ENCODE measurements at places on chromosomes 1 and 21.

DNA sequence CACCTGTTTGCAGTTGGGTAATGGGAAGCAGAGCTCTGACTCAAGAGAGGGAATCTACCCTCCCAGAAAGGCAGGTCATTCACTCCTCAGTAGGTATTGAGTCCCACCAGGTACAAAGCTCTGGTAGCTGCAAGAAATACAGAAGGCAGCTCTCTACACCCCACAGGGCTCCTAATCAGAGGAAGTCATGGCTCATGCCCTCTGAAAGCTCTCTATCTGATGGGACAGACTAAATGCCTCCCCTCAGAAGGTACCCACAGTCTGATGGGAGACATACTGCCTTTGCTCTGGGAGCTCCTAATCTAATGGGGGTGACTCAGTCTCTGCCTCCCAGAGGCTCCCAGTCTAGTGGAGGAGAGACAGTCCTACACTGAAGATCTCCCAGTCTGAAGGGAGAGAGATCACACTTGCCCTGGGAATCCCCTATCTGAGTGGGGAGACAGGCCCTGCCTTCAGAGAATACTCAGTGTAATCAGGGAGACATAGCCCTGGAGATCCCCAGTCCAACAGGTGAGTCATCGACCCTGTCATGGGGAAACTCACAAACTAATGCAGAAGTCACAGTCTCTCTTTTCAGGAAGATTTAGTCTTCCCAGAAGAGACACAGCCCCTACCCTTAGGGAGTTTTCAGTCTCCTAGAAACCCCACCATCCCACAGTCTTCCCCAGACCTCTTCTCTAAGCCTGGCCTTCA lies 23.7 kb downstream of the CAMK1G start:
- no peak for DNase-seq

DNA sequence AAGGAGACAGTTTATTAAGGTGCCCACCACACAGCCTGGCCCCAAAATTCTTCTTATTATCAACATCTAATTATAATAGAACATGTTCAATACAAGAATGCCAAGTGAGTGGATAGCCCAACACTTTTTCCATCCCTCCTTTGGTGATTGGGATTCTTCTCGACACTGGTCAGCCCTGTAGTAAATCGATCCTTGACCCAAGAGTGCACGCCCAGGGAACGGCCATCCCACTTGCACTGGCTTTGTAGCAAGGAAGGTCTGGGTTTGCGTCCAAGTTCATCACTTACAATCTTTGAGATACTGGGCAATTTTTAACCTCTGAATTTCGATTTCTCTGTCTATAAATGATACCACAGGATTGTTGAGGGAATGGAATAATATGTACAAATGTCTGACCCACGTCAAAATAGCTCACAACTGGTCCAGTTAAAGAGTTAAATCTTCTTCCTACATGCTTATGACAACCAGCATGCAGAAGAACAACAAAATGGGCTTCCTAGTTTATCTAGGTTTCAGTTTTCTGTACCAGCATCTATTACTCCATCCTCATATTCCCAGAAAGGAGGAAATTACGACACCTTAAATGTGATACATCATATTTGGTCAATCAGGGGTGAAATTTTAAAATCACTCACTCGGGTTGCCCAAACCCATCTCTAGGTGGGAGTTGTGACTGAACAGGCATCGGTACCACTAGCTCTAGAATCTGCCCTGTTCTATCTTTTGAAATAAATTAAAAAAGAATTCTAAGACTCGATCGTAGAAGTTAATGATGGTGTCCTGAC lies 161.8 kb downstream of the CLIC6 start:
- no peak for DNase-seq

GRCh38 chr1:29462096-29462495 lies 225.8 kb downstream of the PTPRU start:
- no peak for DNase-seq

DNA sequence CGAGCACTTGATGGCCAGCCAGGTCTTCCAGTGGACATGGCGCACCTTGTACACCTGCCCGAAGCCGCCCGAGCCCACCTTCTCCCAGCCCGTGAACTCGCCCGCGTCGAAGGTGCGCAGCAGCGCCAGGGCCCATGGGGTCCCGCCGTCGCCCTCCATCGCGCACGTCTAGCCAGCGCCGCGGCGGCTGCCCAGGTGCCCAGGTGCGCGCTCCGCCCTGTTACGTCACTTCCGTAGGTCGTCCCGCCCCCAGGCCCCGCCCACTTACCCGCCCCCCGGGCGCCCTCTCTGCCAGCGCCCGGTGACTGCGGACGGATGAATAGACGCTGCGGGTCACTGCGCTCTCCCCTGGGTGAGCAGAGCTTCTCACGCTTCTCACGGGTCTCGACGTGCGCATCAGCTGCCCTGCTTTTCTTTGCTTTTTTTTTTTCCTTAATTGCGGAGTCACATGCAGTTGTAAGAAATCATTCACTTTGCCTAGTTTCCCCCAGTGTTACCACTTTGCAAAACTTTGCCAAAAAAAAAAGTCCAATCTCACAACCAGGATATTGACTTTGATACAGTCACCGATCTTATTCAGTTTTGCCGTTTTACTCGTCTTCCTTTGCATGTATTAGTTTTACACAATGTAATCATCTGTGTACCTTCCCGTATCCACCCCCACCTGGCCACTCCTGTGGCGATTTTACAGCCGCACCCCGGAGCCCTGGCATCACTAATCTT lies at the start of gene RIPK4:
Gene RIPK4, minus strand, starts transcription at position 170 of the 723 bp plus-strand sequence. Its CDS starts 11 bp downstream, at position 159.
- DNase-seq: no peak

DNA sequence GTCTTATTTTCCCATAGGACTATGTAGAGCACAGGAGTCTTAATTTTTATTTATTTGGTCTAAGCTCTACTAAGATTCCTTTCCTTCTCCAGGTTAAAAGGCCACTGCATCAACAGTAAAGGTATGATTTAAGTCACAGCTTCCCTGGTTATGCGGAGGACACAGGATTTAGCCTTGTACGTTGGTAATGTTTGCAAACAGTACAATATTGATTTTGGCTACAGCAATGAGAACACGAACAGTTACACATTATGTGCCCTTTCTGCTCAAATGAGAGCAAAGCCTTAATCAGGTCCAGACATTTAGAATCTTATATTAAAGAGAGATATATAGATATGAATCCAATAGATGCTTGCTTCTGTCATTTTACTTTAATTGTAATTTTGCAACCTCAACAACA lies 264.0 kb downstream of the NUF2 start:
- no peak for DNase-seq

DNA sequence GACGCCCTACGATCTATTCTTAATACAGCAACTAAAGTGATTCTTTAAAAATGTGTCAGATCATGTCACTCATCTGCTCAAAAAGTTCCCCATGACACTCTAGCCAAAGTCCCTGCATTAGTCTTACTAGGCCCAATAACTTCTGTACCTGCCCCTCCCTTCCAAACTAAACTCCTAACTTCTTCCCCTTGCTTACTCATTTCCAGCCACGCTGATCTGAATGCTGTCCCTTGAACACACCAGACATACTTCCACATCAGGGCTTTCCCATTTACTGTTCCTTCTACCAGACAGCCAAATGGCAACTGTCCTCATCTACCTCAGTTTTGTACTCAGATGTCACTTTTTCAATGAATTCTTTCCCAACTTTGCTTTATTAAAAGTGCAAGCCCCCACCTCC lies 1.2 kb downstream of the PPT1 start:
- no peak for DNase-seq

GRCh38 chr1:151324390-151324930 lies 2.8 kb downstream of the PI4KB start:
- DNase-seq: no peak

DNA sequence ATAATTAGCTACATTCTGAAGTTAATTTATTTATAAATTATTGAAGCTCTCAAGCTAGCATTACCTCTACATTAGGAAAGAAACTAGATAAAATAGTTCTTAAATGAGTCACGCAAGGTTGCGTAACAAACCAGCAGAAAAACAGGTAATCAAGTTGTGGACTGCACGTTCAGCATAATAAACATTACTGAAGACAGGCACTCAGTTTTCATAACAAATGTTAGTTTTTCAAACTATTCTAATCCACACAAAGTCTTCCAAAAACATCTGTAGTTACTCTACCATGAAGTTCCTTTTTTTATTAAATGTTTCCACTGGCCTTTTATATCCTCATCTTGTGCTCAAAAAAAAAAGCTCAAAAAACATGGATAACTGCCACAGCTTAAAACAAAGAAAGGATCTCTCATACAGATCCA lies 1.3 kb downstream of the TOR1AIP2 start:
- DNase-seq: no peak

DNA sequence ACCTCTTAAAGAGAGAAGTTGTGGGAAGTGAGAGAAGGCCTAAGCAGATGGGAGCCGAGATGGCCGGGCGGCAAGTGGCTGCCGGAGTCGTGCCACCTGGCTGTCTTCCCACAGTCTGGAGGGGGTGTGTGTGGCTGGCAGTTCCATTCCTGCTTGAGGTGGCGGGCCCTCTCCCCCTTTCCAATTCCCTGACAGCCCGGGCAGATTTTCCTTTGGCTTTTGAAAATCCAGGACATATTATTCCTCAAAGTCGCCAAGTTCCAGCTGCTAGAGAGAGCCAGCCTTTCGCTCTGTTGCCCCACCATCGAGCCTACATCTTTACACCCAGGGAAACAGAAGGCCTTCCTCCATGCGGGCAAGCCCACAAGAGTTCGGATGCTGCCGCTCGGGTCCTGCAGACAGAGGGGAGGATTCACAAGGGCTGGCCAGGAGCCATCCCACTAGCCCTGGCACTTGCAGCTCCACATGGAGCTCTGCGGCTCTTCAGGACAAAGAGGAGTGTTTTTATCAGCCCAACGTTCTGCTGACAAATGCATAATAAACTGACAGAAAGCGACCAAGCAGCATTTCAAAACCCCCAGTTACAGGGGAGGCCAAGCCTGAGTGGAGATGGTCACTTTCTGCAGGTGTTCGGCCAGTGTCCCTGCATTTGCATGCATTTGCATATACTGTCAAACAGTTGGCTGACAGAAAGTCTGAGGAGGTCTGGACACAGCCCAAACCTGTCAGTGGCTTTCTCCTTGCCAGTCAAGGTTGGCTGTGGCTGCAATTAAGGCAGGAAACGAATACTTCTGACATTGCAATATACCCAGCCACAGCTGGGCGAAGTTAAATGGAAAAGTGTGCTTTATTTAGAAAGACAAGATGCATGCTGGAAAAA lies 45.9 kb downstream of the OLIG1 start:
- DNase-seq: no peak

GRCh38 chr1:115428676-115429075 lies 90.6 kb upstream of the NGF start:
- DNase-seq: no peak

DNA sequence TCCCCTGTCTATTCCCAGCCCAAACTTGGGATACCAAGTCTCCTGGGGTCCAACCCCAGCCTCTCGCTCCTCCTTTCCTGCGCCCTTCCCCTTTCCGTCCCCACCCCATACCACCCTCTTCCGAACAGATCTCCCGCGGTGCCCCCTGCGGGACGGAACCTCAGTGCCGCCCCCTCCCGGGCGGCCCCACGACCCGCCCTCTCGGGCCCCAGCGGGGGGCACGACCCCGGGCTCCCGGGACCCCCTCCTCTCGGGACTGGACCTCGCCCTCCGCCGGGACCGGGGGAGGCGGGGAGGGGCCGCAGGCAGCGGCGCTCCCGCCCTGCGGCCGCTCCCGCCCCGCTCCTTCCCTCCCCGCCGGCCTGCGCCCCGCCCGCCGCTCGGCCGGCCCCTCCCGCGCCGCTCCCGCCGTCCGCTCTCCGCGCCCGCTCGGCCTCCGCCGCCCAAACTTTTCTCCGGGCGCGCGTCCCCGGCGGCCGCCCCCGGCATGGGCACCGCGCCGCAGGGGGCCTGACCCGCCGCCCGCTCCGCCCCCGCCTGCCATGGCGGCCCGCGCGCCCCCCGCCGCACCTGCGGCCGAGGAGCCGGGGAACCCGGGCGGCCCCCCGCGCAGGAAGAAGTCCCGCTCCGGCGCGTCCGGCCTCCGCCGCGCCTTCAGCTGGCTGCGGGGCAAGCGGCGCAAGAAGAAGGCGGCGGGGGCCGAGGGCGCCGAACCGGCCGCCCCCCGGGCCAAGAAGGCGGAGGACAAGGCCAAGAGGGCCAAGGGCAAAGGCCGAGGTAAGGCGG lies 39.0 kb upstream of the SYNC start:
- DNase-seq: no peak

- DNase-seq: no peak
Measured at GRCh38 chr21:38931291-38931690, 125.6 kb downstream of the ETS2 start.

DNA sequence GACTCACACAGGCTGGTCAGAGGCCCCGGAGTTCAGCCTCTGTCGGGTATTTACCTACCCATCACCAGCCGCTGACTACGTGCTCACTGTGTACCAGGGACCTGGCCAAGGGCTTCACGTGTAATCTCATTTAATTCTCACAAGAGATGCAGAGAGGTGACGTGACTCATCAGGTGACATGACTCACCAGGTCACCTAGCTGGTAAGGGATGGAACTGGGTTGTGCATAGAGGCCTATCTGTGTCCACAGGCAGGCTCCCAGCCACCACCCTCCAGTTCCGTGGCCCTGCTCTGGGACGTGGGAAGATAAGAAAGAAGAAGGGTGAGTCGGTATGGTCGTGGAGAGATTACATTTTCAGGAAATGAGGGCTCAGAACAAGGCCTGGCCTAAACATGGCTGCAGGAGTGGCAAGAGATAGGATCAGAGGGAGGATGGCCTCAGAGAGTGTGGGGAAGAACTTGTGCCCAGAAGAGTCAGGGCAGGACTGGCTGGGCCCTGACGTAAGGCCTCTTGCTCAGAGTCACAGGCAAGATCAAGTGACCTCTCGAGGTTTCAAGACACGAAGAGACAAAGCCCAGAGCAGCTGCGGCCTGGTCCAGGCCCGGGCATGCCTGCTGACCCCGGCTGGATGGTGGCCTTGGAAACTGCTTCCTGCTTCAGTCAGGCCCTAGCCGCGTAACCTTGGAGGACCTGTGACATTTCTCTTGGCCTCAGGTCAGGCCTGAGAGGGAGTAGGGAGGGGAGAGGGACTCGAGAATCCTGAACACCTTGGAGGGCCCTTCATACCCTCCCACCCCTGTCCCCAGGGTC lies 52.7 kb upstream of the WASF2 start:
- DNase-seq: no peak

DNA sequence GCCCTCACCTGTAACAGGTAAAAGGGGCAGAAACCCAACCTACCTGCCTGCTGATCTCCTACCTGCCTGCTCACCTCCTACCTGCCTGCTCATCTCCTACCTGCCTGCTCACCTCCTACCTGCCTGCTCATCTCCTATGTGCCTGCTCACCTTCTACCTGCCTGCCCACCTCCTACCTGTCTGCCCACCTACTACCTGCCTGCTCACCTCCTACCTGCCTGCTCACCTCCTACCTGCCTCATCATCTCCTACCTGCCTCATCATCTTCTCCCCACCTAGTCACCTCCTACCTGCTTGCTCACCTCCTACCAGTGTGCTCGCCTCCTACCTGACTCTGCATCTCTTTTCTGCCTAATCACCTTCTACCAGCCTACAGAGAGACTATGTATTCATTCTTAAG lies 452.9 kb downstream of the MATN1 start:
- DNase-seq: no peak

All from esophagus squamous epithelium (tissue), 5 donors.